Epithelial cell of esophagus (primary cell): ENCODE measurements at places on chromosomes 1 and 21.

- peak; percentile 80 for DNase-seq
Measured at GRCh38 chr1:26340047-26340481, 13.9 kb downstream of the CRYBG2 start.

DNA sequence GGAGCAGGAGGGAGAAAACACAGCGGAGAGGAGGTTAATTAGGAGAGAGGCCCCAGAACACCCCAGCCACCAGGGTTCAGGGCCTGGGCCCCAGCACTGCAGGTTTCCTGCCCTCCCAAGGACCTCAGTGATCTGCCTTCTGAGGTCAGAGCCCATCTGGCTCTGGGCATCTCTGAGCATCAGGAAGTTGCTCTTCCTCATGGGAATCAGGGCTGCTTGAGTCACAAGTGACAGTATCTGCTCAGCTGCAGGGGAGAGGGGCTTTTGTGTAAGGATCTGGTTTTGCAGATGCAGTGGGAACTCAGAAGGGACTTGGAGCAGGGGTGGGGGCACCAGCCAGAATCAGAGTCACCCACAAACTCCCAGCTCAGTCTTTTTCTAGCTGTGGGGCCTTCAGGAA is 472.1 kb downstream of the PTPRU start:
- DNase-seq: no peak

DNA sequence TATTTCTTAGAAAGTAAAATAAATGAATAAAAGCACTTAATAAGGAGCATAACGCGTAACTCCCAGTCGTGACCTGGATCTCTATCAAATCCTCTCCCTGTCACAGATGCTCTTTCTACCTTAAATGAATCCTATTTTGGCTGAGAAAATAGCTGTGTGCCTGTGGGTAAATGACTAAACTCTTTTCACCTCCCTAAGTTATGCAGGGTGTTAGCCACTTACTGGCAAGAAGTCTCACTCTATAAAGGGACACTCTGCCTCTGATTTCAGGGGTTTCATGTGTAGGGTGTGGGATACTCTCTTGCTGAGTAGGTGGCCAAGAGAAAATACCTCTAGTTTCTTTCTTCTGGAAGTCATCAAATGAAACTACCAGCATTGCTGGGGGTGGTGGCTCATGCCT is 24.3 kb upstream of the PPP1R15B start:
- DNase-seq: peak; percentile 54

GRCh38 chr1:197471248-197471985 is 203.4 kb downstream of the CRB1 start:
- no peak for DNase-seq

DNA sequence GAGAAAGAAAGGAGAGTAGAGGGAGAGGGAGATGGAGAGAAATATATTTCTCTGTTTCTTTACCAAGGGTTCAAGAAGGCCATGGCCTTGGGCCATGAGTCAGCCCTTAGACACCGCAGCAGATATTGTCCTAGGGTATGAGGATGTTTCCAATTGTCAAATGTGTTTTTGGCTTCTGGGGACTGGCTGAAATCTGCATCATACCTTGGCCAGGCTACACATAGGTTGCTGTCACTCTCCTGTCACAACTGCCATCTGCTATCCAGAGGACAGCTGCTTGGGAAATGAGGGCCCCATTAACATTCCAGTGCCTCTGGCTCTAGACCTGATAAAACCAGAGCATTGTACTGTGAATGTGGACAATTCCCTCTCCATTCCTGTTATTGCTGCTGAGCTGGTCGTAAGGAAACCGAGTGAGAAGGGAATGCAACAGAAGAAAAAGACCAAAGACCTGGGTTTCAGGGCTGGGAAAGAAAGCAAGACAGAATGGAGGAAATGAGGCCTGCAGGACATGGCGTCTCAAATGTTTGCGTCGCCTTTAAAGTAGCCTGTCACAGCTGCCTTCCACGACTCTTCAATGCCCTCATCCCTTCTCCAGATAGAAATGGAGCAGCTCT is 8.8 kb upstream of the PIGC start:
- DNase-seq: no peak

- peak; percentile 49 for DNase-seq
Measured at GRCh38 chr21:16608209-16608830, 878.5 kb downstream of the USP25 start.

DNA sequence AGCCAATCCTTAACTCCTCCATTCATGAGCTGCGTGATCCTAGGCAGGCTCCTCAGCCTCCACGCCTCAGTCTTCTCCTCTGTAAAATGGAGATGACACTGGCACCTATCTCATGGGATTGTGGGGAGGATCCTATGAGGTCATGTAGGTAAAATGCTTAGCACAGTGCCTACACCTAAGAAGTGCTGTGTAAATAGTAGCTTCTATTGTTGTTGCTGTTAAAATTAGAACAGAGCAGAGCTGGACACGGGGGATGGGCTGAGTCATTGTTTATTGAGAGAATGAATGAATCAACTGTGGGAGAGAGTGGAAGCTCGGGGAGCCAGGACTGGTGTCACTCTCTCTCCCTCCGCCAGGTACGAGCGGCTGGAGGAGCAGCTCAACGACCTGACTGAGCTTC is 43.0 kb downstream of the TMCC2 start:
- DNase-seq: peak; percentile 96

GRCh38 chr1:31072304-31072746 is 6.8 kb upstream of the PUM1 start:
- DNase-seq: no peak

- peak; percentile 60 for DNase-seq
Measured at GRCh38 chr1:79859212-79859948, 852.9 kb upstream of the ADGRL4 start.

- no peak for DNase-seq
Measured at GRCh38 chr1:184891440-184891839, 82.9 kb downstream of the NIBAN1 start.

DNA sequence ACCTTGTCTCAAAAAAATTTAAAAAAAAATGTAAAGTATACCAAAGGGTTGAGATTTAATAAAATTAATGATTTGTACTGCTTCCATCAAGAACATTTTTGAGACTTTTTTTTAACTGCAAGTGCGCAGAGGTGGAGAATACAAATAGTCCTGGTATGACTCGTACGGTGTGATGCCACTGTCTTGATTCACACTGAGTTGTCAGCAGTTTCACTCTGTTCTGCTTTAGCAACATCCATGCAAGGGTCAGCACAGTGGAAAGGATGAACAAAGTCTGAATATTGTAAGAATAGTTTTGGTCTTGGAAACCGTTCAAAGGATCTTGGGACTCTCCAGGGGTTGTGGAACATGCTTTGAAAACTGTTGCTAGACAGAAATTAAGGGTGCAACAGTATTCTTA is 40.2 kb downstream of the EXO1 start:
- DNase-seq: peak; percentile 74

DNA sequence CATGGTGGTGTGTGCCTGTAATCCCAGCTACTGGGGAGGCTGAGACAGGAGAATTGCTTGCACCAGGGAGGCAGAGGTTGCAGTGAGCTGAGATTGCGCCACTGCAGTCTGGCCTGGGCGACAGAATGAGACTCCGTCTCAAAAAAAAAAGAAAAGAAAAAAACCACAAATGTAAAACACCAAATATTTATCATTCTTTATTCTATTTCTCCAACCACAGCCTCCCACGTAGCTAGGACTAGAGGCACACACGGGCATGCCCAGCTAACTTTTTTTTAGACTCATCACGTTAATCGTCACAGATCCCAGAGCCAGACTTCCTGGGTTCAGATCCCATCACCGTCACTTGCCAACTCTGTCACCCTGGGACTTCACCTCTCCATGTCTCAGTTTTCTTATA is 13.5 kb downstream of the DNAJC16 start:
- DNase-seq: no peak

DNA sequence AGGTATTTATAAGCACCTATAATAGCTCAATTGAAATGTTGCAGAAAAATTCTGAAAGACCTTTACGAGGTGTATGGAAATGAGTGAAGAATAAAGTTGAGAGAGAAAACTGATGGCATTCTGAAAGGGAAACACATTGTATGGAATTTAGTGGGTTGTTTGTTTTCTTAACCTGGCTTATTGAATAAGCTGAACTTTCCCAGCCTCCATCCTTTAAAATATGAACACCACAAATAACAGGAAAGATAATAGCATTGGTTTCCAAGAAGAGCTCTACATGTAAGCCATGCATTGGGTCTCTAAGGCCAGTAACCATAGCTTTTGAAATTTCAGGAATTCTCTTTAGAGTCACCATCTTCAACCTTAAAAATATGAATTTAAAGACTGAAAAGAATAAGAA is 709.0 kb downstream of the USP25 start:
- DNase-seq: no peak

DNA sequence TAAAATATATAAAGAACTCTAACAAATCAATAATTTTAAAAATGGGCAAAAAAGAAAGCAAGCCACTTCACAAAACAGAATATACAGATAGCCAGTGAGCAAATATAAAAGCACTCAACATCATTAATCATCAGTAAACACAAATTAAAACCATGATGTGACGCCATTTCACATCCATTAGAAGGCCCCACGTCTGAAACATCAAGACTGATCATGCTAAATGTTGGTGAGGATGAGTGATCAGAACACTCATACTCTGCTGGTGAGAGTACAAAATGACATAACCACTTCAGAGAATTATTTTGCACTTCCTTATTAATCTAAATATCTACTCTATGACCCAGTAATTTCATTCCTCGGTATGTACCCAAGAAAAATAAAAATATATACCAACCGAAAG is 512.2 kb upstream of the NR5A2 start:
- DNase-seq: peak; percentile 61

GRCh38 chr1:81974222-81974841 is 173.6 kb downstream of the ADGRL2 start:
- DNase-seq: no peak

- DNase-seq: peak; percentile 79
Measured at GRCh38 chr1:110780600-110781484, 92.1 kb upstream of the CD53 start.

GRCh38 chr1:205170532-205171269 is 40.8 kb downstream of the DSTYK start:
- DNase-seq: no peak

DNA sequence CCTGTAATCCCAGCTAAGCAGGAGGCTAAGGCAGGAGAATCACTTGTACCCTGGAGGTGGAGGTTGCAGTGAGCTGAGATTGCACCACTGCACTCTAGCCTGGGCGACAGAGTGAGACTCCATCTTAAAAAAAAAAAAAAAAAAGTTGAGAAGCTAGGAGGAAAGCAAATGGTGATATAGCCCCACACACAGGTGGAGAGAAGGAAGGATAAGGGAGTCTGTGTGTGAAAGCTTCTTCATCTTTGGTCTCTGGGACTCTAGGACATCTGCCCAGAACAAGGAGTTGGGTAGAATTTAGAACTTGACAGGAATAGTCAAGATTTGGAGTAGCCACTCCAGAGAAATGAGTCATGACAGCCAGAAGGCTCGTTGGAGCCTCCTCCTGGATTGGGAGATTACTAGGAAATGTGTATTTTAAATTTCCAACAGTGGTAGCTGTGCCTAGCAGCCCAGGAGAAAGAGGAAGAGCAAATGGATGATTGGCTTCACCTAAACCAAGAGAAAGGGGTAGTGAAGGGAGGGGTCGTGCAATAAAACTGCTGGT is 19.9 kb downstream of the NPL start:
- peak; percentile 30 for DNase-seq

DNA sequence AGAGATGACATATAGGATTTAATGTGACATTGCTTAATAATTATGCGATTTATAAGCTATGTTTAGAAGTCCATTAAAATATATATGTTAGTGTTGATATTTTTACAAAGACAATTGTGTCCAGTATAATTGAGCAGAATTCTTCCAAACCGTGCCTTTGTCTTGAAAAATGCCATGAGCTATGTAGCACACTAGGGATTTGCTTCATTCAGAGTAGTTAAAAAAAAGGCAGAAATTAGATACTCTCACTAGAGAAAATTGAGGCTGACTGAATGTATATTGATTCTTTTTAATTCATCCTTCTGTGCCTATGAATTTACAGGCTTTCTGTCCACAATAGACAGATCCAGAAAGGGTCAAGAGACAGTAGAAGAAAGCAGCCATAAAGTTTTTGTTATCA is 429.0 kb downstream of the NEGR1 start:
- no peak for DNase-seq

- DNase-seq: no peak
Measured at GRCh38 chr1:19454265-19455146, 30.8 kb downstream of the CAPZB start.

DNA sequence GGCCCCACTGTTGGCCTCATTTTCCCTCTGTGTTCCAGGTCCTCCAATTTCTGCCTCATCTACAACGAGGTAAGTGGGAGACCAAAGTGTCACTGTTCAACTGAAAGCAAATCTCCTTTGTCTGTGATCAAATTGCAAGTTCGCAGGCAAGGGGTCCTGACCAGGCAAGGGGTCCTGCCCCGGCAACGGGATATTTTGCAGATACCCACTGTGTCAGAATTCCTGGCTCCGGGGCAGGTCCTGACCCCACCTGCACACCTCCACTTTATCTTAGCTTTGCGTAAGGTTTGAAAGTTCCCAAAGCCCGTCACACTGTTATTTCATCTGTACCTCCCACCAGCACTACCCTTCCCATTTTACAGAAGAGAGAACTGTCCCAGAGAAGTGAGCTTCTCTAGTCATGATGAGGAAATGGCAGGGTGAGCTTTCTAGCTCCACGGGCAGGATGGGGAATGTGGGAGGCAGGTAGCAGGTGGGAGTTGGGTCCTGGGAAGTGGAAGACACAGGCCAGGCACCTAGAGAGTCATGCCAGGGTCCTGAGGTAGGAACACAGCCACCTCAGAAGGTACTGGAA is 32.0 kb upstream of the CSF1 start:
- no peak for DNase-seq

DNA sequence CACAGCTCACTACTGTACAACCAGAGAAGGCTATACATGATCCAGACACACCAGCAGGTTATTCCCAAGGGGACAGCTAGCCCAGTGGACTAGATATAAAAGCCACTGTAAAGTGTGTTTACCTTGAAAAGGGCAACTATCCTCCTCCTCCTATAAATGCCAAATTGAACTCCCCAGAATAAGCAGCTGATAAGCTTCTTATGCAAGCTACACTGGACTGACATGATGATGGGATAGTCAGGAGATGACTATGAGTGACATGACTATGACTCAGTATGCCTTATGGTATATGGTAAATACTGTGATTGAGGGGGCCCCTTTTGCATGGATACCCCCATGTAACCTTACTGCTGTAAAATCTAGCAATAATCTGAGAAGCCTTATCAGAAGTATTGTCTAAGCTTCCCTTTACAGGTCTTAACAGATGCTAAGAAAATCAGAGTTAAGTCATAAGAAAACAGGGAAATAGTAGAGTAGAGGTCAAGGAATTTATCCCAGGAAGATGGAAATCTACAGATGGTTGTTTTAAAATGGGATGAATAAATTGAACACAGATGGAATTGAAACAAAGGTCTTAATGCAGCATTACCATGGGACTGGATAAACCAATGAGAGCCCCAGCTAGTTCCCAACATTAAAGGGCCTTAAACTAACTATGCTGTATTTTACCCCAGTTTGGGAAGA is 55.8 kb downstream of the TRIM33 start:
- peak; percentile 64 for DNase-seq

GRCh38 chr1:156452907-156453306 is 47.7 kb downstream of the MEF2D start:
- no peak for DNase-seq

GRCh38 chr1:230753586-230754251 is 6.5 kb downstream of the CAPN9 start:
- peak; percentile 48 for DNase-seq

GRCh38 chr21:38769191-38769780 is 36.4 kb upstream of the ETS2 start:
- no peak for DNase-seq

GRCh38 chr1:182625719-182626504 is 21.7 kb upstream of the RGS16 start:
- peak; percentile 70 for DNase-seq
